ENCODE measurements at places on chromosomes 7 and 10. TPM values are rescaled to one million over a fixed set of nuclear protein-coding genes. Genes with fewer than 3 reads are reported as not detected.

The PIP gene
- total RNA-seq, result not detected

GRCh38 chr10:99920486-99920885 is 89.3 kb downstream of the DNMBP start:
- DNase-seq, result no peak

DNA sequence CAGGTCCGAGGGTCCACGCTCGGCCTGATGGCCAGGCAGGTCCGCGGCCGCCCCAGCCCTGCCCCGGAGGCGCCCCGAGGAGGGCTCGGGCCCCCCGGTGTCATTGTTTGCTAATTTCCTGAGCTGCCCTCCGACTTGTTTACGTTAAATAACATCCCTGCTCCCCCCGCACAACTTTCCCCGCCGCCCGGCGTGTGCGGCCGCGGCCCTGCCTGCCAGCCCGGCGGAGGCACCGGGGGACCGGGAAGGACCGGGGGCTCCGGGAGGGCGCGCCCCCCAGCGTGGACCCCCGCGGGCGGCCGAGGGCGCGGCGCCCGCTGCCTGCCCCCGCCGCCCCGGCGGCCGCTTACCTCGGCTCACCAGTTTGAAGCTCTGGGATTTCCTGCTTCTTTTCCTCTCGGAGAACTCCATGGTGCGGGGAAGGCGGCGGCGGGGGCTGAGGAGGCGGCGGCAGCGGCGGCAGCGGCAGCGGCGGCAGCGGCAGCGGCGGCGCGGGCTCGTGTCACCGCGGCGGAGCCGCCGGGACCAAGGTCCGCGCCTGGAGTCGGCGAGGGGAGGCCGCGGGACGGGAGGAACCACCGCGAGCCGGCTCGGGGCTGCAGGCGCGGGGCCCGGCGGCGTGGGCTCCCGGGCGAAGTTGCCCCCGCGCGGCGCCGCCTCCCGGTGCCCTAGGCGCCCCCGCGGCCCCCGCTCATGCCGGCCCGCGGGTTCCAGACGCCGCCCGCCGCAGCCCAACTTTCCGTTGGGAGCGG is 515 bp downstream of the BEND7 start:
- peak; percentile 5 for DNase-seq

DNA sequence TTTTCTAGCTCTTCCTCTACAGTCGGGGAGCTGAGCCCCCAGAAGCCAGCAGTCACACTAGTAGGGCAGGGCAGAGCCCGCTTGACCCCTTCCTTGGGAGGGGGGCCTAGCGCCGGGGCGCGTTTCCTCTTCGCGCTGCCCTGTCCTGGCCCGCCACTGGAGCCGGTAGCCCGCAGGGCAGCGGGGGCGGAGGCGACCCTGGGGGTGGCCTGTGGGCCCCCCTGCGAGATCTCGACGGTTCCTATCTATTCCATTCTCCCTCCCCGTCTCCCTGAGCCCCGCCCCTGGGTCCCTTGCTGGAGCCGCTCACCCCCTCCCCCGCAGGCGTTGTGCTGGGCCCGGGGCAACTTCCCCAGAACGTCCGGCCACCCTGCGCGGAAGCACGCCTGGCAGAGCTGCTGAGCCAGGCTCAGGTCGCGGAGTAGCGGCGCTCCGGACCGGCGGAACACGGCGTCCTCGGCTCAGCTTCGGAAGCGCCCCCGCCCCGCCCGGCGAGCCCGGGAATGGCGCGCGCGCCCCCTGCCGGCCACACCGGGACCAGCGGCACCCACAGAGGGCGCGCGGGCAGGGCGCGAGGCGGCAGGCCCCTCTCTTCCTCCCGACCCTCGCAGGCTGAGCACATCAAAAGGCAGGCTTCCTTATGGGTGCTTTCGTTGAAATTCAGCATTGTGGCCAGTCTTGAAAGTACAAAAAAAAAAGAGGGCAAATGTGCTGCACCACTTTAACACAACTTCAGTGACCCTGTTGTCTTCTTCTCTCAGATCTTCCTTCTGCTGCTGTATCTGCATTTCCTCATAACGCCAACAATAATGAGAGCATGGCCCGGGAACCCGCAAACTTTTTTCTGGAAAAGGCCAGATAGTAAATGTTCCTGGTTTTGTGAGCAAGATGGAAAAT is 327.6 kb downstream of the TNS3 start:
- peak; percentile 76 for DNase-seq

The LRRC18 gene
- 0.48 TPM for total RNA-seq

The ADAP1 gene
- total RNA-seq, result 13.5 TPM

- DNase-seq, result no peak
Observed at GRCh38 chr7:2607122-2607922, 24.5 kb upstream of the TTYH3 start.

- peak; percentile 39 for DNase-seq
Observed at GRCh38 chr7:29457565-29458011, 106.0 kb upstream of the PRR15 start.

The KLHL7 gene
- 18.1 TPM for total RNA-seq

The CADPS2 gene
- 12.0 TPM for total RNA-seq

DNA sequence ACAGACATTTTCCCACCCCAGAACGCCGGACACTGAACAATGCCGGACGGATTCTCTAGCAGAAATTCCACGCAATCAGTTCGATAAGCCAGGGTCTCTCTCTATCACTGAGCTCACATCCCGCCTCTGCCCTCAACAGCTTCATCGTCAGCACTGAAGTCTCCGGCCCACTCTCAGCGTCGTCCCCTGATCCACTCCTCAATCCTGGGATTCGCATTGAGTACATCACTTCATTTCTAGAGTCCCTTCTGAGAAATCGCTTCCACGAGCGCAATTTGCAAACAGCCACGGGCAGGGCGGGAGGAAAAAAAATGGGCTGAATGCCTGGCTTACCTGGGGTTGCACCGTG is 365 bp downstream of the YME1L1 start:
- peak; percentile 52 for DNase-seq

GRCh38 chr7:25831831-25832411 is 320.1 kb upstream of the NFE2L3 start:
- peak; percentile 43 for DNase-seq

DNA sequence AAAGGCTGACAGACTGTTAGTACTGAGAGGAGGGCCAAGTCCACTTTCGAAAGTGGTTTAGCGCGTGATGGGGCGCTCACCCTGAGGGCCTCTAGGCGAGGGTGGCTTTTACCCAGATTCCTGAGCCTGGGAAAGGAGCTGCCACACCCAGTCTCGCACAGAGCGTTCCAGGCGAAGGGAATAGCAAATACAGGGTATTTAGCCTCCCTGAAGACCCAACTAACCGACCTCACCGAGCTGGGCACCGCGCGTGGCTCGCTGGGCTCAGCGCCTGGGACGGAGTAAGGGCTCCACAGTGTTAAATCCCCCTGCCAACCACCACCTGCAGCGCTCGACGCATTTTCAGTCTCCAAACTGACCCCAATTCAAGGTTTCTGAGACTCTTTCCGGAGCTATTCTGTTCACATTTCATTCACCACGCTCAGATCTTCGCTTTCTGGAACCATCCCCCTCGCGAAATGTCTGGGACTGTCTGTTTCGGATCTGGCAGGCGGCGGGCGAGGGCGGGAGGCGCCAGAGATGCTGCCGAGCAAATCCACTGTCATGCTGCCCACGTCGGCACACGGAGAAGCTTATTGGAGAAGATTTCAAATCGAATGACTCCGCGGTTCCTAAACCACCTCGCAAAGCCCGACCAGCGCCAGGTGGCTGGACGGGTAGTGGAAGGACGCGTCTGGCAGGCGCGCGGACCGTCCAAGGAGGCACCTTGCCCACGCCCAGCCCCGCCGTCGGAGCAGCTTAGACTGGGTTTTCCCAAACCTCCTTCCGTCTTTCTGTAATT is 1.4 kb upstream of the OSBPL3 start:
- peak; percentile 62 for DNase-seq

DNA sequence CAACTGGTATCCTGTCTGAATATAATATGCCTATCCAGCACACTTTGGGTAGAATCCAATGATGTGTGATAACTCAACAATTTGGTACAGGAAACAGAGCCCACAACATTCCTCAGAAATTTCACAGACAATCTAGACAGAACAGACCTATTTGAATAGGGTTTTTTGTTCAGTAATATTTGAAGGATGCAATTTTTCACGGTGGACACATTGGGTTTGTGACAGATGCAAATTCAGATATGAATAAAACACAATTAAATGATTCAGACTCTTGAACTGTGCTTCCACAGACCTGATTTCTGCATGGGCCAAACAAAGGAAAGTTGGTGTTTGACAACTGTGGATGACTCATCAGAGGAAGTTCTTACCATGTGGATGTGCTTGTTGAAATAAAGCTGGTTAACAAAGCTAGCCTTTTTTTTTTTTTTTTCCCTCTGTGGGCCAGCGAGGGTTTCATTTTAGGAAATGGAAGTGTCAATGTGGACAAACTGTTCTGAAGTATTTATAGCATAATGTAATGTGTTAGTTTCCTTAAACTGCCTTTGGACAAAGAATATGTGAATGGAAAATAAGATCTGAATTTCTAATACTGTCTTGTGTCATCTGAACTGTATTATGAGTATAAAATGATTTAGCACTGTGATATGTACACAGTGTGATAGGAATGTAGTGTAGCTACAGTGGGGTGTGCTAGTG is 43.2 kb upstream of the FAM133B start:
- DNase-seq, result peak; percentile 74

DNA sequence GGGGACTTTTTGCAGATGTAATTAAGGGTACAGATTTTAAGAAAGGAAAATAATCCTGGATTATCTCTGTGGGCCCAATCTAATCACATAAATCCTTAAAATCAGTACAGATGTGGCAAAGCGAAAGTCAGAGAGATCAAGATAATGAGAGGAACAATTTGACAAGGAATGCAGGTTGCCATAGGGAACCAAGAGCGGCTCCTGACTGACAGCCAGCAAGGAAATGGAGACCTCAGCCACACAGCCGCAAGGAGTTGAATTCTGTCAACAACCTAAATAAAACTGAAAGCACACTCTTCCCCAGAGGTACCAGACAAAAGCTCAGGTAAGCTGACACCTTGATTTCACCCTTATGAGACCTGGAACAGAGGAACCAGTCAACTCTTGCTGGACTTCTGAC is 3.4 kb upstream of the PNPLA8 start:
- DNase-seq, result no peak

- no peak for DNase-seq
Observed at GRCh38 chr7:28297801-28298459, 114.4 kb upstream of the CREB5 start.

DNA sequence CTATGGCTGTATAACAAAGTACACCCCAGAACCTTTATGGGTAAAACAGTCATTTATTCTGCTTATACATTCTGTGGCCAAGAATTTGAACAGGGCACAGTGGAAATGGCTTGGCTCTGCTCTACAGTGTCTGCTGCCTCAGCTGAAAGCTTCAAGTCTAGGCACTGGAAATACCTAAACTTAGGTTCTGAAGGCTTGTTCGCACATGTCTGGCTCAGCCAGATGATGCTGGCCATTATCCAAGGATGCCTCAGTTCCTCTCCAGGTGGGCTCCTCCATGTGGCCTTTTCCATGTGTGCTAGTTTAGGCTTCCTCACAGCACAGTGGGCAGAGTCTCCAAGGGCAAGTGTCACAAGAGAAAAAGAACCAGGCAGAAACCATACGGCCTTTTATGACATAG is 76.8 kb downstream of the RALA start:
- no peak for DNase-seq

DNA sequence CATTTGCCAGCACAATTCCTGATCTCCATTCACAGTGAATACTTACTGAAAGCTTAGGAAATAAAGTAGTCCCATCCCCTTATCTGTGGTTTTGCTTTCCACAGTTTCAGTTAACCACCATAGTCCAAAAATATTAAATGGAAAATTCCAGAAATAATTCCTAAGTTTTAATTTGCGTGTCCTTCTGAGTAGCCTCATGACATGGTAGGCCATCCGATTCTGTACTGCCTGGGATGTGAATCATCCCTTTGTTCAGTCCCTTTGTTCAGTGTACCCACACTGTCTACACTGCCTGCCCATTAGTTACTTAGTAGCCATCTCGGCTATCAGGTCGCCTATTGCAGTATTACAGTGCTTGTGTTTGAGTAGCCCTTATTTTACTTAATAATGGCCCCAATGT is 14.2 kb downstream of the RAB11FIP2 start:
- DNase-seq, result no peak

- DNase-seq, result peak; percentile 52
Observed at GRCh38 chr7:5625938-5626337, 155.5 kb downstream of the RNF216 start.

DNA sequence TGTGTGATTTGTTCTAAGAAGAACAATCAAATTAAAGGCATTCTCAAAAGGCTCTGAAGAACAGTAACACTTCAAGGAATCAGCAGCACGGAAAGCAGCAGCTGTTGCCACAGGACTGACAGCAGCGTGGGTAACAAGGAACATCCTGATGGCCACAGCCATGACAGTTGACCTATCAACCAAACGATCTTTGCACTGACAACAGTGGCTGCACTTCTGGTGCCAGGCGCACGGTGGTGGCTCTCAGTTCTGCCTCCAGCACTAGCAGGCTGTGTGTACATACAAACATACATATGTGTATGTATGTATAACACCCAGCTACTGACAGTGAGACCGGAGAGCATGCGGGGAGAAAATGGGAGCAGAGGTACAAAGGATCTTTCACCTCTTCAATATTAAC is 114.1 kb downstream of the ZFAND4 start:
- no peak for DNase-seq

DNA sequence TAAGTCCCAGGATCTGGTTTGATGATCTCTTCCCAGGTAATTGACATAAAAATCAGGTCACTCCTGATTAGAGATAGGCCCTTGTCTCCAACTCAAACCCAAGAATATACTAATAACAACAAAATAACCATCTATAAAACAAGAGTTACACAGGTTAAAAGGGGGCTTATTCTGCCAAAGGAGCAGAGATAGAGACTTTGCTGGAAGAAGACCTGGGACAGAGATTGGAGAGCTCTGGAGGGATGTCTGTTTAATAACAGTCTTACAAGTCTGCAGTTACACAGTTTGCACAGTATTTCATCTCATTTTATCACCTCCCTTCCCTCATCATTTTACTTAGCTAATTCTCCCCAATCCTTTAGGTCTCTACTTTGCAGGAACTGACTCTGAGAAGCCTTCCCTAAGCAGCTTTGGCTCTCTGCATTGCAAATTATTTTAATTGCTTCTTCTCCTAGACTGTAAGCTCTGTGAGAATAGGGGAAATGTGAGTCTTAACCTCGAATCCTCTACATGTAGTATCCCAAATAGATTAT is 3.7 kb upstream of the ZNF438 start:
- DNase-seq, result peak; percentile 90

- DNase-seq, result peak; percentile 67
Observed at GRCh38 chr10:5615316-5615715, 51.1 kb downstream of the ASB13 start.

DNA sequence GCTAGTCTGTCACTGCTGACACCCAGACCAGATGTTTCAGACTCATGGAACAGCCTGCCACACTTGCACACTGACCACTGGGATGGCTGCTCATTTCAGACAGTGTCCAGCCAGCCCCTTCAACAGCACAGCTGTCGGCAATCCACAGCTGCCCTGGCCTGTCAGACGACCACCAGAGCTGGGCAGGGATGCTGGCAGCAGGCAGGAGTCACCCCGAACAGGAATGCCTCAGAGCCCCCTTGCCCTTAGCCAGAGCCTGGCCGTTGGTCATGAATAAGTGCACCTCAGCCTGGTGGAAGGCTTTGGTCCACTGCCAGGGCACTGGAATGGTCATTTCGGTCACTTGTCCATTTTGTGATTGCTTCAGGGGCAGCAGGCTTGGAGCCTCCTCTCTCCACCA is 149.6 kb upstream of the TCERG1L start:
- DNase-seq, result no peak

The MEIG1 gene
- total RNA-seq, result not detected

The NYAP1 gene
- total RNA-seq, result 3.6 TPM

Measured in umbilical cord (tissue), 2 donors.